Renal cortical epithelial cell (primary cell): ENCODE measurements at places on chromosomes 1 and 21.

DNA sequence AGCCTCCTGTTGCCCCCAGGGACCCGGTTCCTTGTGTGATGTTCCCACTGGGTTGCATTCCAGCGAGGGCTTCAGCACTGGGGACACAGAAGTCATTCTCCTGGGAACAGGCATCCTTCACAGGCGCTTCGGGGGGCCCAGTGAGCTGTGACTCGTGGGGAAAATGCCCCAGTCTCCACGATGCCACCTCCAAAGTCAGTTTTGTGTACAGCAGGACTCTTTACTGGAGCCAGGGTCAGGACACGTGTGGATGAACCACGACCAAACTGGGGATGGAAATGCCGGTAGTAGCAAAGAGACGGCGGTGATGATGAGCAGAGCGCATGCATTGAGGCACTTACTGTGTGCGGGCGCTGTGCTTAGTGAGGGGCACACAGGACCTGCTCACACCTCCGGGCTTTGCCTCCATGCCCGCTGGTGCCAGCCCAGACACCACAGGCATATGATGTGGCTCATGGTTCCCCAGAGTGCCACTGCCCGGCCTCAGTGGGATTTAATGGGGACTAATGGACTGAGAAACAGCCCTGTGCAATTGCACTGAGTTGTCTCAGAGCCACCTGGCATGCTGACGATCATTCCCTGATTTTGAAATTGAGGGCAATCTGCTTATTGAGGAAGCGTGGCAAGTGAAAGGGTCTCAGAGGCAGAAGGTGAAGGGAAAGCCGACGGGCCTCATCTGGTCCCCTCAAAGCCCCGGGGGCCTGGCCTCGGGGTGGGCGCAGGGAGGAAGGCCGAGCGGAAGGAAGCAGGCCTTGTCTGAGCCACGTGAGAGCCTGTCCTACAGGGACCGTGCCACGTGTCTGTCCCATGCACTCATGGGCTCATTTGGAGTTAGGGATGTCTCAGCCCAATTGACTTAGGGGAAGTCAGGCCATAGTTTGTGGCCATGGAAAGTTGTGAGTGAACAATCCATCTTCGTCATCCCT lies 91.4 kb downstream of the PDE9A start:
- DNase-seq = no peak

DNA sequence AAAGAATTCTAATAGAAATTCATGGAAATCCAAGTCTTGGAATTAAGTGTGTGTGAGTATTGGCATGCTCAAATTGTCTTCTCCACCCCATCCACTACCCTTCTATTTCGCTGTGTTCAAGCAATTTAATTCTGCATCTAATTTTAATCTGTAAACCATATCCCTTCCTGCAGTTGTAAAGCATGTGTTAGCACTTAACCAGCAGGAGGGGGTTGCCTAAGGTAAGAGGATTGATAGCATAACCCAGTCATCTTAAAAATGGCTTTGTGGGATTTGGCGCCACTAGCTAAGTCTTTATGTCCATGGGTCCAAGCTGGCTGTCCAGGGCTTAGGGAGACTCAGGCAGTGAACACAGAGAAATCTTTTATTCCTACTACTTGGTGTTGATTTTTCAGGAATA lies 210.3 kb downstream of the PTPRC start:
- peak; percentile 31 for DNase-seq

DNA sequence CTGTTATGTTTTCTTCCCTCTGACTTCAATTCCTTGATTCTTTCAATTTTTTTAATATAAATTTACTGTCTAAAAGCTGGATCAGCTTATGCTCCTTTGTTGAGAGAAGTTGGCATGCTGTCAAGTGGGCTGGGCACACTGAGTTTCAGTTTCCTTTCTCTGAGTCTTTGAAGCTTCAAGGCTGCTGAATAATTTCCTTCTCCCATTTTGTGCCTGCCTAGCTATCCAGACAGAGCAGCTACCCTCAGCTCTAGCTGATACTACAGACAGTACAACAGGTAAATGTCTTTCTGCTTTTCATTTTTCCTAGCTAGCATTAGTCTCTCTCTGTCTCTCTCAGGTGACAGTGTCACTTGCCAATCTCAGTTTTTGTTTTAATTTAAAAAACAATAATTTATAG lies at the start of gene IFI44:
Gene IFI44 (plus strand): TSS at position 204 of the 400 bp plus-strand sequence. CDS start 365 bp downstream, outside the sequence.
- DNase-seq = peak; percentile 84

GRCh38 chr1:197778366-197778945 lies 3.2 kb upstream of the DENND1B start:
- DNase-seq = no peak

- no peak for DNase-seq
Observed at GRCh38 chr1:173413271-173413707, 63.8 kb upstream of the PRDX6 start.

DNA sequence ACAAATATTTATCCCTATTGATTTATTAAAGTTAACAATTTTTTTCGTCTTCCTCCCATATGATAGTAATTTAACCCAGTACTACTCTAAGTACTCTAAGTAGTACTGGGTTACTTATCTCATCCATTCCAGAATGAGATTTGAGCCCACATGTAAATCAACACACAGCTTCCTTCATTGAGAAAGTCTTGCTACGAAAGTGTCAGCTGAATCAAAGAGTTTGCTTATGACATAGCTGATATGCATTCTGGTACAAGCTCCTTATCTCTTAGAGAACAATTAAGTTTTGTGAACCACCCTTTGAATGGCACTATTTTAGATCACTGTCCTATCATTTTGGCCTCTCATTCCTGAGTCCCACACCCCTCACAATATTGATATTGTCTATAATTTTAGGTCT lies 2.4 kb upstream of the SLC44A3 start:
- DNase-seq = no peak

- no peak for DNase-seq
Observed at GRCh38 chr1:20727746-20728316, 4.7 kb downstream of the SH2D5 start.

DNA sequence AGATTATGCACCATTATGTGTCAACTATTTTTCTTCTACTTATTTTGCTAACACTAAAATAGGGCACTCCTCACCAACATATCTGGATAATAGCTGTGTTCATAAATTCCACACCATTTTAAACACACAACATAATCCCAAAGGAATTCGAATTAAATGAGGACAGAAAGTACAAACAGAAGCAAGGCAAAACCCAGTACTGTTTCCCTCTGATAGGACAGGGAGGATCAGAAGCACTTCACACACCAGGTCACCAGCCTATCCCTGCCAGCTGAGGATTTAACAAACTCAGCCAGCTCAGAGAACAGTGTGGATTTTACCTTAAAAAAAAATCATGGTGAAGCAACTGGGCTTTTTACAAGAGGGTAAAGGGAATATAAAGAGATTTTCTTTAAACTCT lies 20.0 kb downstream of the CRYZ start:
- DNase-seq = no peak

DNA sequence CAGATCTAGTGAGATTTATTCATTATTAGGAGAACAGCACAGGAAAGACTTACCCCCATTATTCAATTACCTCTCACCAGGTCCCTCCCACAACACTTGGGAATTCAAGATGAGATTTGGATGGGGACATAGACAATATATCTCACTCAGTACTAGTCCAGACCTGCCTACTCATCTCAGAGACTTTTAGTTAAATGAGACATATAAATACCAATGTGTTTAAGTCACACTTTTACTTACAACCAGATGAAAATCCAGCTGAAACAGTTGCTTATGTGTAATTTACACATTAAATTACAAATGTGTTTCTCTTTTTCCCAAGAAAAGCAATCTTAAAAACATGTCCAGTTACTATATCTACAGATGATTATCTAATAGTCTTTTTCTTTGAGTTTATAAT lies 1145.6 kb downstream of the KCNT2 start:
- no peak for DNase-seq

DNA sequence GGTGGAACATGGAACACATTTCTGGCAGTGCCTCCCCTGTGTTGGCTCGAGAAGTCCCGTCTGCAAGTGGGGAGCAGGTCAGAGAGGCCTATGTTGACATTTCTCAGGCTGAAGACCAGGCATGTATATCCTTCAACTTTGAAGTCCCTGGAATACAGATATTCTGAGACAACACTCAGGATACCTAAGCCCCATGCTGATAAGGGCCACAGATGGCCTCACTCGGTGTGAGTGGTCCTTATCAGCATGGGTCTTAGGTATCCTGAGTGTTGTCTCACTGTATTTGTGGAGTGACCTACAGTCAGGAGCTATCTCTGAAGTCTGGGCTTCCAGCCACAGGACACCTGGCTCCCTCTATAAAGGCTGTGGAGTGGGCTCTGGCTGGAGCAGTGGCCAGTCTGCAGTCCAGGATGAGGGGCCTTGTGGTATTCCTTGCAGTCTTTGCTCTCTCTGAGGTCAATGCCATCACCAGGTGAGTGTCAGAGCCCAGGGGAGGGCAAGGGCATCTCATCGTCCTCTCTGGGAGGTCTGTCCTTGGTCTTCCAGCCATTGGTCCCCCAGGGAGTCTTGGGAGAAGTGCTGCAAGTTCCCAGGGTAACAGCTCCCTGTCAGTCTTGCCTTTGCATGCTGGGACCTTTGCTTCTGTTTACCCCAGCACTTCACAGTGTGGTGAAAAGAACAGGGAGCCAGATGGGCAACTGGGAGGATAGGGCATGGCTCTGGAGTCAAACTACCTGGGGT lies 29.6 kb downstream of the PROK1 start:
- DNase-seq = no peak

- no peak for DNase-seq
Observed at GRCh38 chr1:244449936-244450508, 1.7 kb downstream of the ADSS2 start.

GRCh38 chr1:229848752-229849677 lies 218.0 kb upstream of the GALNT2 start:
- peak; percentile 48 for DNase-seq

- DNase-seq = peak; percentile 23
Observed at GRCh38 chr1:196546272-196547111, 61.7 kb downstream of the KCNT2 start.

DNA sequence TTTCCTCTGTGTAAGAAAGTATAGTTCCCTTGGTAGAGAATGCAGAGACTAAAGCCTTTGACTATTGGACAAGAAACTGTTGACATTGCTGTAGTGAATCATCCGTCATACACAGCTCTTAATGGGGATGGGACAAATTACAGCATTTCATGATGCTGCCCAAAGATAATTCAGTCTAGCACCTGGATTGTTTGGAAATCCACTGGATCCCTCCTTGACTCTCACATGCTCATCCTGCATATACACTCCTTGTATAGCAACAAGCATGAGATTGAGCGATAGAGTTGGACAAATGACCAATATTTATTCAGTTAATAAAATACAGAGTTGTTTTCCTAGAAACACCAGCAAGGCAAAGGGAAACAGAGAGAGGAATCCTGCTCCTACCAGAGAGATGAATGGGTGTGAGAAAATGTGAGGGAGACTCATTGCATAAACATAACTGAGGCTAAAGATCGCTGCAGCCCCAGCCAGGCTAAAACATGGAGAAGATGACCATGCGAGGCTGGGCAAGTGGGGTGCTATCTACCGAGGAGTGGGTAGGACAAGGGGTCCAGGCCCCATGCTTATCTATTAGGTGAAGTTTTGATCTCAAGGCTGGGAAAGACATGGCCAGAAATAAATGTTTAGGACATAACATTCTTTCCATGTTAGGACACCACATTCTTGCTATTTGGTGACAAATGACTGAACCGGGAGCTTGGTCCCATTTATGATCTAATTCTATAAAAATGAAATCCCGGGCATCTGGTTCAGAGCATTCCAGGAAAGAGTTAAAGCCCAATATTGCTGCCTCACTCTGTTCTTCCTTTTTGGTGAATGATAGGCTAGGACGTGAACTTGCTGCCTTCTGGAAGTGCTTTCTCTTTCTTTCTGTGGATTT lies 153.2 kb downstream of the TGFB2 start:
- DNase-seq = peak; percentile 68

DNA sequence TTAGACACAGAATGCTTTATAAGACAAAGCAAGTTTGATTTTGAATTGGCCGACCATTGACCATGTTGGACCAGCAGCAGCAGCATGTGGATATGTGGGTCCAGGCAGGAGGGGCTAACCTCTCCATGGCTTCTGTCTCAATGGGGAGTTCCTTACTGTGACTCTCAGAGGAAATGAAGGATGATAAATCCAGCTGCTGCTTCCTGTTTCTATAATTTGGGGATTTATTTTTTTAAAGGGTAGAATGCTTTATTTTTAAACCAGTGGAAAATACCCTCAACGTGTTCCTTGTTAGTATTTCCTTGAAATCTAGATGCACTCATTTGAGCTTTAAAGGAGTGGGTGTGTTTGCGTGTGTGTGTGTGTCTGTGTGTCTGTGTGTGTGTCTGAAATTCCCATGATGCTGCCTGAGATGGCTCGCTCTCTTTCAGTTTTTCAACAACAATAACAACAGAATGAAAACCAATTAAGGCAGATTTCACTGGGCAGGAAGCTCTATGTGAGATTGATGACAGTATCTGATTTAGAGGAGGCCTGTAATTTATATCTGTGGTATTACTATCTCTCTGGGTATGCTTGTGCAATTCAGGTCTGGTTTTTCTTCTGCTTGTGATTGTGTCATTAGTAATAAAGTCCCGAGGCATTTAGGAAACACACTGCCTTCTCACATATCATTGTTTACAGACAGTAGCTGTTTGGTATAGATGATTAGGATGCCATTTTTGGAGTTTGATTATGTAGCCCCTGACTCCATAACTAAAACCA lies 86.1 kb upstream of the ZNF326 start:
- DNase-seq = peak; percentile 67

- no peak for DNase-seq
Observed at GRCh38 chr1:9472386-9473031, 66.8 kb upstream of the SLC25A33 start.

- DNase-seq = no peak
Observed at GRCh38 chr21:32102426-32102825, 176.4 kb downstream of the MIS18A start.
